ENCODE measurements at places on chromosomes 2 and 18. TPM values are rescaled to one million over a fixed set of nuclear protein-coding genes. Genes with fewer than 3 reads are reported as not detected.

GRCh38 chr2:105849431-105850179 is 104.9 kb downstream of the NCK2 start:
- ATAC-seq: no peak

DNA sequence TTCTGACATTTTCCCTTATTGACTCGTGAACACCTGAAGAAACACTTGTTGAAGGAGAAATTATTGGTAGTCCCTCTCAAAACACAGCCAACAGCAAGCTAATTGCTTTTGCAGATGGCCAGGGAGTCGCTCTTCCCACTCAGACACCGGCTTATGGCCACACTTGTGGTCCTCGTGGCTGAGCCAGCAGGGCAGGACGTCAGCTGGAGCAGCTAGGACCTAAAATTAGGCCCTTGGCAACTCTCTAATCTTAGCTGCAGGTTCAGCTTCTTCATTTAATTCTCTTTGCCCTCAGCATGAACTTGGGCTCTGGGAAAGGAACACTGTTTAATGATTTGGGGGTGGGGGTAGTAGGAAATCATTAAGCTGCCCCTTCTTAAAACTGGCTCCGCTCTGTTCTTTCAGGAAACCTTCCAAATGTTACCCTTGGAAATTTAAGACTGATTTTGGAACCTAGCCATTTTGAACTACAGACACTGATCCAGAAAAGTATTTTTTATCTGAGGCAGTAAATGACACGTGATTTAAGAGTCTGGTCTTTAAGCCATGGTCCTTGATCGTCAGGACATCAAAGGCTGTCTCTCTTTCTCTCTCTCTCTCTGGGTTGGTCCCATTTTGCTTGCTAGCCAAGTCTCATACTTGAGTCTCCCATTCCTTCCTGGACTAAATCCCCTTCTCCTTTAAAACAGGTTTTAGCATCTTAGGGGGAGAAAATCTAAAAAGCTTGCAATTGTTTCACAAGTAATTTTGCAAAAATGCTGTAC is 77.5 kb downstream of the CDK15 start:
- no peak for ATAC-seq

DNA sequence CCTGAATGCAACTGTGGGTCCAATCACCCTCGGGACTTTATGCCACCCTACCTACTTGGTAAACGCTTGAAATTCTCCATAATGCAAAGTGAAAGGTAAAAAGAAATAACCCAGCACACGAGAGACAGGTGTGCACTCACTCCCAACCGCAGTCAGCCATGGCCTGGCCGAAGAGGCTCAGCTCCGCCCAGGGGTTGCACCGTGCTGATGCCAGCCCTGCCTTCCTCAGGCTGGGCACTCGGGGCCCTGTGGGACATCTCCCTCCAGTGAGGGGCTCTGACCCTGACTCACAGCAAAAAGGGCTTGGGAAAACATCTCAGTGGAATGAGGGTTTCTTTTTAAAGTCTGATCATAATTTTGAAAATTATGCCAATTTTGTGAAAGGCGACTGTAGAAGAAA is 13.3 kb downstream of the SLC66A2 start:
- ATAC-seq: no peak

DNA sequence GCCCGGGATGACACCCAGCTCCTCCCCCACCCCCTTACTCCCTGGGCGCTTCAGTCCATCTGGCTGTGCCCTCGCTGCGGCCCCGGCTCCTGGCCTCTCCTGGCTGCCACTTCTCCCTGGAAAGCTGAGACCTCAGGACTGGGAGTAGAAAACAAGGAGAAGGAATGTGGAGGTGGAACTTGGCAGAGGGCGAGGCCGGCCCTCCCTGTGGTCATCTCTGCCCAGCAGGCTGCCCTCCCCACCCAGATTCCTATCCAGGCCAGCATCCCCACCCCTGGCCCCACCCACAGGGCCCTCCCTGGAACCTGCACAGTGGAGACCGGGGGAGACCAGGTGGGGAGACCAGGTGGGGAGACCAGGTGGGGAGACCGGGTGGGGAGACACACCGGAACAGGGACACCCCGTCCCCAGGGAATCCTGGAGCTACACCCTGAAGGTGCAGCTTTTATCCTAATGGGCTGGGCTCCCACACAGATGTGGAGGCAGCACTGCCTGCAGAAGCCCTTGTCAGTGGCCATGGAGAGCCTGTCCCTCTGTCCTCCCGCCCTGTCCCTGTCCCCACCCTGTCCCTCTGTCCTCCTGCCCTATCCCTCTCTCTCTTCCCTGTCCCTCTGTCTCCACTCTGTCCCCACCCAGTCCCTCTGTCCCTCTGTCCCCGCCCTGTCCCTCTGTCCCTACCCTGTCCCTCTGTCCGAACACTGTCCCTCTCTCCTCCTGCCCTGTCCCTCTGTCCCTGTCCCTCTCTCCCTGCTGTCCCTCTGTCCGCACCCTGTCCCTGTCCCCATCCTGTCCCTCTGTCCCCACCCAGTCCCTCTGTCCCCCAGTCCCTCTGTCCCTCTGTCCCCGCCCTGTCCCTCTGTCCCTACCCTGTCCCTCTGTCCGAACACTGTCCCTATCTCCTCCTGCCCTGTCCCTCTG is 157.1 kb downstream of the PXDN start:
- ATAC-seq: no peak

- ATAC-seq: peak; percentile 1
Observed at GRCh38 chr2:236823041-236823629, 253.5 kb downstream of the ACKR3 start.

OXER1 gene
- 0.71 TPM for total RNA-seq

Data from motor neuron (in vitro differentiated cells).